ENCODE measurements at places on chromosomes 4 and X.
A peak's percentile ranks its signal among the peaks of the same experiment; 100 is the strongest.

DNA sequence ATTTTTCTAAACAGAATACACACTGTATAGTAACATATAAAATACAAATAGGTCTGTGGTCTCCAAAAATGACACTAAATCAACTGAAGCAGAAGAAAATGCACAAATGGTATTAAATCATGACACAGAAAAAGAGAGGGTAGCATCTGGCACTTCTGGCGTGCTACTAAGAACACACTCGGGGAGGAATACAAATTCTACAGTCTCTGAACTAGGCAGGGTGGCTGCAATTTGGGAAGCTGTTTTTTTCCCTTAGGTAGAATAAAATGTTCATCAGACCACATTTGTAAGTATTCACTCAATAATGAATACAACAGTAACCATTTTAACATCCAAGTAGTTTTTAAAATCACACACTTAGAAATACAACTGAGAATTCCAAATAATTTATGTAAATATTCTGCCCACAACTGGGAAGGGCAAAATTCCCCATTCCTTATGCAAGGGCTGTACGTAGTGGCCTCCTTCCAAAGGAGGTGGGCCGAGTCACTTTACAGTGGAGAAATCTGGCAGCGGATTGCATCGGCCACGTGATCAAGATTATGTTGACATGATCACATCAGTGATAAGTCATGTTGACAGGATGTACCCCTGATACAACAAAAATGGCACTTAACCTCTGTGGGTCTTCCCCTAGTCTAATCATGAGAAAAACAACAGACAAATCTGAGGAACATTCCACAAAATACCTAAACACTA lies 101.1 kb downstream of the TSPAN5 start:
- peak; percentile 45 for DNase-seq

DNA sequence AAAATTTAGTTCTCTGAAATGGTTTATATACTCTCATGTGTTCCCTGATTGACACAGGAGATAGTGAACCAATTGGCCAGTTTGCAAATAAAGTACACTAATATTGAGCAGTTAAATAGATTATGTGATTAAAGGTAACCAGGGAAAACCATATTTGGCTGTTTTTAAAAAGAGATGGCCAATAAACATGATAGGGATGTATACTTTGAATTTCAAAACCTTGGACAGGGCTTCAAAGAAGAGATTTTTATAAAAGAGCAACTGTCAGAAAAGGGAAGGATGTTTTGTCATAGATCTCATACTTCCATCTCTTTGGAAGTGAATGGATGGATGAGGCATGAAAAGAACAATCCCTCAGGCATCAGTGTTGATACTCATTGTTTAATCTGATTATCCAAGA lies 825.3 kb downstream of the STIM2 start:
- DNase-seq = no peak

- no peak for DNase-seq
These were observed 21.0 kb upstream of the RHOXF2 start for GRCh38 chrX:120137439-120137838.

DNA sequence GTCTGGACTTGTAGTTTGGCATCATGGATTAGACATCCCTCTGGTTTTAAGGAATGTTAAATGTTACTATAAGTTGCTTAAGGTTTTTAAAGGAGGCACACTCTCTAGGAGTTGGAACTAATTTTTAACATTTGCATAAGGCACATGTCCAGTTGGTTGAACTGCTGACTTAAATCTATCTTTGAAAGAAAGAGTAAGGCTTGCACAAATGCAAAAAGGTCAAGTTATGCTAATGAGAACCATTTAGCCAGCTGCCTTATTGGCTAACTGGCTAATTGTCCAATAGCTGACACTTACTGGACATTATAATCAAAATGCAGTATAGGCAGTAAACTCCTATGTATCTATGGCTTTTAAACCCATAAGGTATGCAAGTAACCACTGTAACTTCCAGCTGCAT lies 206.1 kb upstream of the TTC29 start:
- DNase-seq = no peak

GRCh38 chr4:185839770-185840169 lies 27.8 kb upstream of the SORBS2 start:
- DNase-seq = peak; percentile 15

GRCh38 chrX:47530049-47530448 lies 31.0 kb upstream of the ARAF start:
- no peak for DNase-seq

DNA sequence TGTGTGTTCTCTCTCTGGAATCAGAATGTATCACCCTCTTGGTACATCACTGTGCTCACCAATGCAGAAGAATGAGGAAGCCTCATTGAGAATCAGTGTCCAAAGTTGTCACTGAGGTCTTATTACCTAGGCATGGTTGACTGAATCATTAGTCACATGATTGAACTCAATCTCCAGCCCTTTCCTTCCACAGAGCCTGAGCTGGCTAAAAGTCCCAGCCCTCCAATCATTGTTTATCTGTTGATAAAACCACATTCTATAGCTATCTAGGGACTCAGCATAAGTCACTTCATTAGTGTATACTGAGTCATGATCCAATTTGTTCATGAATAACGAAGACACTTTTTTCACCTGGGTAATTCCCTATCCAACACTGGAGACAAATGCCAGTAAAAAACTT lies 396.8 kb downstream of the TRAM1L1 start:
- DNase-seq = no peak

DNA sequence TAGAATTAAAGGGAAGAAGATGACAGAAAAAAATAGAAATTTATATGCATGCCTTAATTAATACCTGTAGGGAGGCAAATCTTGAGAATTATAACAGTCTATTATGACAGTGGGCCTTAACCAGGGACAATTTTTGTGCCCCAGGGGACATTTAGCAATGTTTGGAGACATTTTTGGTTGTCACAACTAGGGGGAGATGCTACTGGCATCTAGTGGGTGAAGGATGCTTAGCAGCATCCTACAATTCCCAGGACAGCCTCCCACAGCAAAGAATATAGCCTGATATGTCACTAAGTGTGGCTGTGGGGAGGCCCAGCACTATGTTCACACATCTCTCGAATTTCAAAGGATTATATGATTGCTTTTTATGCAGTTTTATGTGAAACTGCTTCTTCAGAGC lies 10.5 kb downstream of the GPR82 start:
- DNase-seq = peak; percentile 36

DNA sequence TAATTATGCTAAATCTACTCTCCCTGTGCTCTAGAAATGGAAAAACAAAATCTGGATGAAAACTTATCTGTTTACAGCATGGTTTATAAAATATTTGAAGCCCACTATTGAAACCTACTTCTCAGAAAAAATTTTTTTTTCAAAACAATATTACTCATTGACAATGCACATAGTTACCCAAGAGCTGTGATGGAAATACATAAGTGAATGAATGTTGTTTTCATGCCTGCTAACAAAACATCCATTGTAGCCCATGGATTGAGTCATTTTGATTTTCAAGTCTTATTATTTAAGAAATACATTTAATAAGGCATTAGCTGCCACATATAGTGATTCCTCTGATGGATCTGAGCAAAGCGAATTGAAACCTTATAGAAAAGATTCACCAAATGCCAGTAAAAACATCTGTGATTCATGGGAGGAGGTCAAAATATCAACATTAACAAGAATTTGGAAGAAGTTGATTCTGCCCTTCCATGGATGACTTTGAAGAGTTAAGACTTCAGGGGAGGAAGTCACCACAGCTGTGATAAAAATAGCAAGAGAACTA lies 144.7 kb upstream of the HHIP start:
- DNase-seq = no peak

GRCh38 chr4:174209341-174209740 lies 74.1 kb downstream of the FBXO8 start:
- DNase-seq = peak; percentile 30

- no peak for DNase-seq
These were observed 2.7 kb upstream of the BANK1 start for GRCh38 chr4:101787701-101788316.

DNA sequence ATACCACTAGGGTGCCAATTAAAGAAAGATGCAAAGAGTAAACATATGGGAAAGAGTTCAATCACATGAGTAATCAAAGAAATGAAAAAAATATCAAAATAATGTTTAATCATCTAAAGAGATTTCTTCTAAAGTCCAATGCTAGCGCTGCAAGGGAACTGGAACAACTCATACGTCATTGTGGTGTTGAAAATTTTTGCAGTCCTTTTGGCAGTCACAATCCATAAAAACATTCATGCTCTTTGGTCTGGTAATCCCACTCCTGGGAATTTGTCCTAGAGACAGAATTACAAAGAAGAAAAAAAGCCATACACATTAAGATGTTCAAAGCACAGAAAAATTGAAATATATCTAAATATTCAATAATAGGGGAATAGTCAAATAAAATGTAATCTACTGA lies 4.6 kb downstream of the P2RY4 start:
- no peak for DNase-seq

GRCh38 chr4:23039818-23040217 lies 347.1 kb downstream of the GBA3 start:
- DNase-seq = no peak

- DNase-seq = no peak
These were observed 386.1 kb downstream of the FBXW7 start for GRCh38 chr4:152149745-152150144.

DNA sequence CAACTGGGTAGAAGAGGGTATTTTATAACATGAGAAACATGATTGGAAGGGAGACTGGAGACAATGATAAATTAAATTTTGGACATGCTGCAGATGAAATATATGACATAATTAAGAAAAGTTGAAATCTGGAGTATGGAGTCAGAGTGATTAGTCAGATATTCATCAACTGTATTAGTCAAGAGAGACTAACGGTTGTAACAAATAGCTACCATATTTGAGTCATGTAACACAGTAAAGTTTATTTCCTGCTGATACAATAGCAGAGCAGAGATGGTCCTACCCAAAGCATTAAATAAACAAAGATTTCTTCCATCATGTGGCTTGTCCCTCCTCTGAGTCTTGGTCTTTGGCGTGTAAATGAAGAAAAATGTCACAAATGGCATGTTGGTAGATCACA lies 321.3 kb downstream of the GALNTL6 start:
- DNase-seq = peak; percentile 62

DNA sequence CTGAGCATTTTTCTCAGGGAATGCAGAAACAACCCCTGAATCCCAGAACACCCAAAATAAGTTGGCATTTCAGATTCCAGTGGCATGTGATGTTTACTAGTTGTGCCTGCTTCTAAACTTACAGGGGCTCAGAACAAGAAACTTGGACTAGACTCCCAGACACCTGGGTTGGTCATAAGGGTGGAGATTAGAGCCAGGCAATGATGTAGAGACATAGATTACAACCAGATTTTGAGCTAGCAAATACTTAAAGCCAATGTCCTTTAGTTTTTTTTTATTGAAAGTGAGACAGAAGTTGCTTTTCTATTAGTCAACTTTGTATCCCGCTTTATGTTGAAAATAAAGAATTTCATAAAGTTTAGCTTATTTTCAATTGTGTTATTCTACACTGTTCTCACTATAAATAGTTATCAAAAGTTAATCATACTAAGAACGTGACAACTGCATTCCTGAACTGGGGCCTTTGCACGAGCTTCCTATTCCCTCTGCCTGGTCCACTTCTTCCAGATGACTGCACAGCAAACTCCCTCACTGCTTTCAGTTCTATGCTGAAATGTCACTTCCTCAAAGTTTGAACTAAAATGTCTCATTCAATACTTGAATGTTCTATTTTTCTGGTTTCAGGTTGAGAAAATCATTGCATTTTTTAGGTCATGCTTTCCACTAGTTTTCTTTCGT lies 224.7 kb upstream of the PPP1R2C start:
- no peak for DNase-seq

- peak; percentile 73 for DNase-seq
These were observed 21.2 kb downstream of the DOK7 start for GRCh38 chr4:3484057-3484973.

DNA sequence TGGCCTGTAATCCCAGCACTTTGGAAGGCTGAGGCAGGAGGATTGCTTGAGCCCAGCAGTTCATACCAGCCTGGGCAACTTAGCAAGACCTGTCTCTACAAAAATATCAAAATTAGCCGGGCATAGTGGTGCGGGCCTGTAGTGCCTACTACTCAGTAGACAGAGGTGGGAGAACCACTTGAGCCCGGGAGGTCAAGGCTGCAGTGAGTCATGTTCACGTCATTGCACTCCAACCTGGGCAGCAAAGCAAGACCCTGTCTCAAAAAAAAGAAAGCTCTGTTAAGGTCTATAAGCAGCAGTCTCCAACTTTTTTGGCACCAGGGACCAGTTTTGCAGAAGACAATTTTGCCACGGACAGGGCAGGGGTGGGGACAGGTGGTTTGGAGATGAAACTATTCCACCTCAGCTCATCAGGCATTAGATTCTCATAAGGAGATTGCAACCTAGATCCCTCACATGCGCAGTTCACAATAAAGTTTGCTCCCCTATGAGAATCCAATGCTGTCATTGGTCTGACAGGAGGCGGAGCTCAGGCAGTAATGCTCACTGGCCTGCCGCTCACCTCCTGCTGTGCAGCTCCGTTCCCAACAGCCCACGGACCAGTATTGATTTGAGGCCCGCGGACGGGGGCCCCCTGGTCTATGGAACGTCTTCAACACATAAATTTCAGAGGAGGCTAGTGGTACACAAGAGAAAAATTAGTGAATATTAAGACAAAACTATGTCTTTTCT lies 67.9 kb downstream of the KLHL8 start:
- no peak for DNase-seq

DNA sequence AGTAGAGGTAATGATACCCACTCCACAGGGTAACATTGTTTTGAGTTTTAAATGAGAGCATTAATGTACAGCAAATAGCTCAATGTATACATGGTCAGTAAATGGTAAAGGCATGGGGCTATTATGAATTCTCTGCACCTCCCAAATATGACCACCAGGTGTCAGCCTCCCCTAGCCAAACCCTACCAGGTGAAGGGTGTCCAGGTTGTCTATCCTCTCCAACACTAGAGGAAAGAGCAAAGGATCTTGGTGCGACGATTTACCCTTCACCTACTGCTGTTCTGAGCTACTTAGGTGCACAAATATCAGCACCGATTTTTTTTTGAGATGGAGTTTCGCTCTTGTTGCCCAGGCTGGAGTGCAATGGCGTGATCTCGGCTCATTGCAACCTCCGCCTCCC lies 26.5 kb upstream of the XIAP start:
- peak; percentile 49 for DNase-seq

GRCh38 chrX:9171841-9172463 lies 138.0 kb upstream of the FAM9B start:
- peak; percentile 77 for DNase-seq

- peak; percentile 25 for DNase-seq
These were observed 1.2 kb downstream of the PROM1 start for GRCh38 chr4:16082426-16083240.

DNA sequence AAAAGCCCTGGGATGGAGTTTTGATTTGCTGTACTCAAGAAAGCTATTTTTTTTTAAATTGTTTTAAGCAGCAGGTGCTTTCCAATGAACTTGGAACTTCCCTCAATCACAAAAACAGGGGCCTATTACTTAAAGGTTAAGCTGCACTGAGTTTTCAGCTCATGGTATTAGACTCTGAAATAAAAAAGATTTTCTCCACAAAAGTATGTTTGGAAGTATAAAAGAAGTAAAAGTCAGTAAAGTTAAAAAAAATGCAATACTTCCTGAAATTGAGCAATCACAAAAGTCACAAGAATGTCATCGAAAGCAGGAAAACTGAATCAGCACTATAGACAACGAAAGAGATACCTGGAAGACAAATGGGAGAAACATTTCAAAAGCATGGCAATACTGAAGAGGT lies 38.9 kb upstream of the PLAC8 start:
- no peak for DNase-seq

GRCh38 chr4:71211748-71212147 lies 127.1 kb upstream of the SLC4A4 start:
- peak; percentile 85 for DNase-seq

- DNase-seq = peak; percentile 89
These were observed 909 bp upstream of the SLAIN2 start for GRCh38 chr4:48340276-48340964.
